ENCODE measurements at places on chromosomes 13 and 19.

DNA sequence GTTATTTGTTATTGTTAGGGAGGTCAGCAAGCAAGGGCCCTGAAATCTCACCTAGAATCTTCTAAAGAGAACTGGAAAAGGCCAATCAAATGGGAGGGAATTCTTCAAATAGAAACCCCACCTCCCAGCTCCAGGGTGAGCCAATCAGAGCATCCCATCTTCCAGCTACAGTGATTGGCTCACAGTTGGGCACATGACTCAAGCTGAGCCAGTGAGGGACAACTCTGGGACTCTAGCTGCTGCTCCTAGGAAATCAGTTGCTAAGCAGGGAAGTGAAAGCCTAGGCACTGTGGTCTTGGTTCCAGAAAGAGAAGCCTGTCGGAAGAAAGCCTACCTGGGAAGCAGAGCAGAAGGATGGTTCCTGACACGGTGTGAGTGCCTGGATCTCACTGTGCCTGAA, 13.4 kb downstream of the TM6SF2 start:
- DNase-seq: no peak

- DNase-seq: no peak
Observed at GRCh38 chr19:5247957-5248705, 92.5 kb downstream of the PTPRS start.

DNA sequence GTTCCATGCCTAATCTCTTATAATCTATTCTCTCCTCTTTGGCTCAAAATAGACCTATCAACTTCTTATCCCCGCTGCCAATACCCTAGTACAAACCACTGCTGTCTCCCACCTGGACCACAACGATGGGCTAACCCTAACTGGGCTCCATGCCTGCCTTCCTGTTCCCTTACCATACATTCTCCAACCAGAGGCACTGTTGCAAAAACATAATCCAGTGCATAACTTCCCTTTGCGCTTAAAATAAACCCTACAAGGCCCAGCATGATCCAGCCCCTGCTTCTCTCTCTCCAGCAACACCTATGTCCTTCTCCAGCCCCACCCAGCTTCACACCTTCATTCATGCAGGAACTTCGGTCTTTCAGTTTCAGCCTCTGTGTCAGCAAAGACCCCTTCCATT, 27.4 kb upstream of the CEBPA start:
- DNase-seq: no peak

GRCh38 chr13:98262292-98262691, 85.2 kb upstream of the RNF113B start:
- DNase-seq: no peak

- no peak for DNase-seq
Observed at GRCh38 chr13:75566658-75567057, 17.1 kb downstream of the UCHL3 start.

DNA sequence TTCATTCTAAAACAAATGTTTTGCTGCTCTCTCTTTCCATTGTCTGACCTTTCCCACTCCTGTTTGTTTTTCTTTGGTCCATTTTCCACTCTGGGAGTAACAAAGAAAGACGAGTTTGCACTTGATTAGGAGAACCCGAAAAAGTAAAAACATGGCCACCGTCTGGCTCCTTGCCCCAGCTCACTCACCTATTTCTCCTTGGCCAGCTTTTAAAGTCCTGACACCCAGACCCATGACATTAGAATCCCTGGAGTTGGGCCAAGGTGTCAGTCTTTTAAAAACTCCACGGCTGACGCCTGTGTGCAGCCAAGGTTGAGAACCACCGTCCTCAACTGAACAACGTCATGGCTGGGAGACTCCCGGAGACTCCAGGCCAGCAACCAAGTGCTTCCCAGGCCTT, 63.6 kb upstream of the FLT1 start:
- no peak for DNase-seq

GRCh38 chr13:45918597-45918996, 67.0 kb upstream of the SIAH3 start:
- DNase-seq: no peak

- no peak for DNase-seq
Observed at GRCh38 chr19:51091895-51092873, 9.5 kb upstream of the KLK14 start.

GRCh38 chr13:45849408-45849807, 2.1 kb downstream of the SIAH3 start:
- no peak for DNase-seq

DNA sequence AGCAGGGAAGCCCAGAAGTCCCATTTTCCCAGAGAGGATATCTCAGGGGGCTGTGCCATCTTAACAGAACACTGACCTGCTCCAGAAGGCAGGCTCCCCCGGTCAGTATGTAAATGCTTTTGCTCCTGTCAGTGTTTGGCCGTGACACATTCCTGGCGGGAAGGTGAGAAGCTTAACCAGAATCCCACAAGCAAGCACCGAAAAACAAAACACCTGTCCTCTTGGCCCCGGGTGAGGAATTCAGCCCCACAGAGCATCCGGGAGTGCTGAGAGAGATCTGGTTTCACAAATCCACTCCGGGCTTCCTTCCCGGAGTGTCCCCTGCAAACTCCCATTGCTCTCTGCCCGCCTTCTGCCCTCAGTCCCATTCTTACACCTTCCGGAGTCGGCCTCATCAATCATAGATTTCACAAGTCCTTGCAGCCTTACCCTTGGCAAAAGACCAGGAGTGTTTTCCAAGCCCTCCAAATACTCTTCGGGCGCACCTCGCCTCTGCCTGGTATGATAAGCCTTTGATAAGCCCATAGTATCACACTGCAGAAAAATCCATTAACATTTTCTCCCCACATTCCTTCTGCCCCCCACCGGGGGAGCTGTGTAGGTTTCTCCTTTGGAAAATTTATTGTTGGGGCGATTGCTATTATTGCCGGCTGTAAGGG, 12.2 kb downstream of the TPM4 start:
- no peak for DNase-seq

DNA sequence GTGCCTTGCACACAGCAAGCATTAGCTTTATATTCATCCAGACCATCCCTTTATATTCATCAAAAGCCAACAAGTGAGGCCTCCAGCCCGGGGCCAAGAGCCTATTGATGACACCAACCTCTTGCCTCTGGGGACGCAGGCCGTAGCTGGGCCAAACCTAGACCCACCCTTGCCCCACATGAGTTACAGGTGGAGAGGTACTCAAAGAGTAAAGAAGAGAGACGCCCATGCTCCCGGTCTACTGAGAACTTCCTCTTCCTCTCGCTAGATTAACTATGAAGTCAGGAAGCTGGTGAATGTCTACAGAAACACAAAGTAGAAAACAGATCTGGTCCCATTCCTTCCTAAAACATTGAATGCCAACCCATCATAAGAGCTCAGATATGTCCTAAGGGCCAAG, 3.8 kb upstream of the MLNR start:
- no peak for DNase-seq

GRCh38 chr13:29479716-29480492, 115.6 kb downstream of the SLC7A1 start:
- no peak for DNase-seq

DNA sequence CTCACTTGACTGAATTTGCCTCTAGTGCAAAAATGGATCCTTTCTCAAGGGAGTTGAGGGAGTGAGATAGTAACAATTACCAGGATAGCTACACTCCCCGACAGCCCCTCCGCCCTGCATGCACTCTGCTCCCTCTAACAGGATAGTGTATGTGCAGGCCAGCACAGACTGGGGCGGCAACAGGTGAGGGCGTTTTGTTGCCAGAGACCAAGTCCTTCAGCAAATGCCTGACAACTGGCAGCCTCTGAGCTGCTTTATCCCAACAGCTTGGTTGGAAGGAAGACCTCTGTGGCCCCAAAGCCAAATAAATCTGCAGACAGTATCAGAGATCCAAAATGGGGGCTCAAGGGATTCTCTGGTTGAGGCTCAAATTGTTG, 86.6 kb downstream of the SLC7A1 start:
- no peak for DNase-seq

- DNase-seq: no peak
Observed at GRCh38 chr13:112333756-112334543, 42.2 kb upstream of the SPACA7 start.

- DNase-seq: no peak
Observed at GRCh38 chr19:19719798-19720197, 13.1 kb downstream of the ZNF14 start.

DNA sequence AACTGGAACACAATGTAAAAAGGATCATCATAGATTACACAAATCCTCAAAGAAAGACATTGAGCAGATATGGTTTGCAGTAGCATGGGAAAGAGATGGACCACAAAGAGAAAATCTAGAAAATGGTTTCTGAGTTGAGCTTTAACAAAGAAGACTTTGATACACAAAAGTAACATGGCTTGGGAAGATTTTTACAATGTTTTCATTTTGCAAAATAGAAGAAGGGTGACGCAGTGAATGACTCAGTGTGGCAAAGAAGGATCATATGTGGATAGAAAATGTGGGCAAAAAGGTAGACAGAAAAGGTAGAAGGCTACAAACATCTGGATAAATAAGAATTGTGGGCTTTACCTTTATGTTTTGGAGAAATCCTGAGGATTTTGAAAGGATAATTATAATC, 1220.5 kb downstream of the PCDH17 start:
- no peak for DNase-seq
